NCI-H2081 (cell line): ENCODE measurements at places on chromosomes 13 and 19.

DNA sequence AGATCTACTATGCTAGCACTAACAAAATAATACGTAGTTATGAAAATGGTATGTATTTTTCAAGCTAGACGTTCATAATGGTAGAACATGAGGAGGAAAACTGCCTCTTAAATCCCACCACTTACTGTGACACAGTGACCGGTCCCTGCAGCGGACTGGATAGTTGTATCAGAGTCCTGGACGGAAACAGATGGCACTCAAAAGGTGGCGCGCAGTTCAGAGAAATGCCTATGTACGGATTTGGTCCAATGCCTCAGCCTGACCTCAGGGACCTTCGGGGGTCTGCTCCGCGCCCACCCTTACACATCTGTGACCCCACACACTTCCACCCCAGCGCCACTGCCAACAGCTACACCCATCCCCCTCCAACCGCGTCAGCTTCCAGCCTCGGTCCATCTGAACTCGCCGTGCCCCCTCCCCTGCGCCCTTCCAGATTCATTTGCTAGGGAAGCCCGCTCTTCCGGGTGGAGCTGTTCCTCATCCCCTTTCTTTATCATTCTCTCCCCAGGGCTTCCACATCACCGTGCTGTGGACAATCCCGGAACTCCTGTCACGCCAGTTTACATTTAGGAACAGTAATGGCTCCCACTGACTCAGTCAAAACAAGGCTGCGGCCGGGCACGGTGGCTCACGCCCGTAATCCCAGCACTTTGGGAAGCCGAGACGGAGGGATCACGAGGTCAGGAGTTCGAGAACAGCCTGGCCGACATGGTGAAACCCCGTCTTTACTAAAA is 792 bp upstream of the LENG8 start:
- peak; percentile 17 for DNase-seq

DNA sequence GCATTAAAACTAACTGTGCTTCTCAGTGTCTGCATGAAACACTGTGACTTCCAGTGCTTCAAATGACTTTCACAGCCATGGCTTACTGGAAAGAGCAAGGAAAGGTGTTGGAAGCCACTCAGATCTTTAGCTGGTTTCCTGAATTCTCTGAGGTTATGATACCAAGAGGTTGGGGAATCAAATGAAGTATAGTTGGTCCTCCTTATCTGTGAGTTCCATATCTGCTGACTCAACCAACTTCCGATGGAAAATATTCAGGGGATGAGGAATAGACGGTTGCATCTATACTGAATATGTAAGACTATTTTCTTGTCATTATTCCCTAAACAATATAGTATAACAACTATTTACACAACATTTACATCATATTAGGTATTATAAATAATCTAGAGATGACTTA is 32.4 kb downstream of the EPSTI1 start:
- no peak for DNase-seq

GRCh38 chr13:35342440-35342839 is 134.0 kb downstream of the MAB21L1 start:
- DNase-seq = no peak

DNA sequence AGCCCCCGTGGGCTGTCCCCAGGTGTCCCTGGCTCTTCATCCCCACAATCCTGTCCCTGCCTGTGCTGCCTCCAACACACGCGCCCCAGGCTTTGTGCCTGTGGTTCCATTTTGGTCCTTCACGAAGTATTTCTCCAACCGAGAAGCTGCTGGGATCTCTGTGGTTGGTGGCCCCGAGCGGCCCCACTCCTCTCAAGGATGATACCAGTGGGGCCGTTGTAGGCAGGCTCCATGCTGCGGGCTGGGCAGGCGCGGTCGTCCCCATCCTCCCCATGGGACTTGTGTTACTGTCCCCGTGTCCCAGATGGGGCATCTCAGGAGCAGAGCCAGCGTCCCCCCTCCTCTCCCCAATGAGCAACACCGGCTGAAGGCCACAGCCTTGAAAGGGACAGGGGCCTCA is 3.7 kb upstream of the ZNF554 start:
- DNase-seq = no peak

GRCh38 chr19:35013820-35014754 is 14.0 kb downstream of the GRAMD1A start:
- no peak for DNase-seq

DNA sequence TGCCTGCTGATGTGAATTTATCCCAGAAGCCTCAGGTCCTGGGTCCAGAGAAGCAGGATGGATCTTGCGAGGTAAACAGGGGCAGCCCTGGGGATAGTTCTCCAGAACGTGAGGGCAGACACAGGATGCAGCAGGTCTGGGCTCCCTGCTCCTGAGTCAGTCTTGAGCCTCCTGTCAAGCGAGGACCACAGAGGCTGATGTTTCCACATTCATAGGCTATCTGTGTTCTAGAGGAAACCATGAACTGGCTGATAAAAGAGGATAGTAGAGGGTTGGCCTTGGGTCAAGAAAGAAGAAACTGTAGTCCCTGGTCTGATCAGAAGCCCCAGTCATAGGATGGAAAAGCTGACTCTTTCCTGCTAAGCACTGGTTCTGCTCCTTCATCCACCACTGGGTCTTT is 2.2 kb downstream of the ZNF175 start:
- no peak for DNase-seq

DNA sequence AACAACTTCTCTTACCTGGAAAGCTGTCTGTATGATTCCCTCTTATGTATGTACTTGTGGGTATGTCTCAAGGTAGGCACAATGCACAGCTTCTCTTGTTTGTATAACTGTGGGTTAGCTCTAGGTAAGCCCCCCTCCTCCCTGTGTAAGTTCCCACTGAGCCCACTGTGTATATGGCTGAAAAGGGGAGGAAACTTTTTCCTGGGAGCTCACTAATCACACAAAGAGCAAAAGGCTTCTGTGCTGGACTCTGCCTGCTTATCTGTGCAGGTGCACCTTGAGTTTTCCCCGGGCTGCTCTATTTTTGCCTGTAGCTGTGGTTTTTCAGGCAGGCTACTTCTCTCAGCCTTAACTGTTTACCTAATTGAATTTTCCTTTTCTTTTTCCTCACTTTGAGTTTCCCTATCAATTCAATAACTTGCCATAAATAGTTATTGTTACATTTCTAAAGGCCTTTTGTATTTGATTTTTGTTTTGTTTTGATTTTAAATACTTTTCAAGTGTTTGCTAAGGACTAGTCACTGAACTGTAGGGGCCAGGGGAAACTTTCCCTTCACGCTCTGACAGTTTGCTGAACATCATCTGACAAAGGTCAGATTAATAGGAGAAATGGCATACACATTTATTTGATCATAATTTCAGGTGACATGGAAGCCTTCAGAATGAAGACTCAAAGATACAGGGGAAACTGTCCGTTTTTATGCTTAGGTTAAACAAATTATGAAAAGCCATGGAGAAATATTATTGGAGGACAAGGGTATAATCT is 423.5 kb upstream of the ATXN8OS start:
- DNase-seq = no peak

DNA sequence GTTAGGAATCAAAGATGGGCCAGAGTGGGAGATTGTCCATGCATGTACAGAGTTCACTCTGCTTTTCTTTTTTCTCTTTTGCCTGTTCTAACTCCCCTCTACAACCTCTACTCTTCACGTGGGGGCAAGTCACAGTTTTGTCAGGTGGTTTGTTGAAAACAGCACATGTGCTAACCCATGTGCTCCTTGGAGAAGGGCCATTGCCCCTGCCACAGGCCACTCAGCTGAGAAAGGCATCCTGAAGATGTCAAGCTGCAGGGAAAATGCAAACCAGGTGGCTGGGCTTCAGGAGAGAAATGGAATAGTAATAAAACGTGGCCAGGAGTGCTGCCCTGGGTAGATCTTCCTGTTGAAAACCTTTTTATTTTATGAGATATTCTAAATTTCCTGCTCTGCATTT is 35.3 kb upstream of the SLC10A2 start:
- DNase-seq = no peak

DNA sequence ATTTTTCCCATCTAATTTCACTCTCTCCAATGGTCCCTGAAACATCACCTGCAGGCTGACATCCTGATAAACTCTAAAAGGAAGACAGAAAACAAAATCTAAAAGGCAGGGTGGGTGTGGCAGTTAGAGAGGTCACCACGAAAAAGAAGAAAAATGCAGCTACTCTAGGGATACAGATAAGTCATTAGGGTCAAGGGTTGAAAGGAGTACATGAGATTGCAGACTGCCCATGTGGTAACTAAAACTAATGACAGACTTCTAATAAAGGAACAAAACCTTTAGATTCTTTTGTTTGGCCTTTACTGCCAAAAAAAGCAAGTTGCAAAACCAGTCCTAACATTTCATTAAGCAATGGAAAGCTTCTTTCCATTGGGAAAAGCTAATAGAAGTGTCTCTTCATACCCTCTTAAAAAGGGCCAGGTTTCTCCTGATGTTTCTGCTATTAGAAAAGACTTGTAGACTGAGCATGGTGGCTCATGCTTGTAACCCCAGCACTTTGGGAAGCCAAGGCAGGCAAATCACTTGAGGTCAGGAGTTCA is 31.0 kb downstream of the THSD1 start:
- DNase-seq = no peak

- no peak for DNase-seq
Measured at GRCh38 chr19:52494518-52494917, 33.0 kb upstream of the ZNF808 start.

DNA sequence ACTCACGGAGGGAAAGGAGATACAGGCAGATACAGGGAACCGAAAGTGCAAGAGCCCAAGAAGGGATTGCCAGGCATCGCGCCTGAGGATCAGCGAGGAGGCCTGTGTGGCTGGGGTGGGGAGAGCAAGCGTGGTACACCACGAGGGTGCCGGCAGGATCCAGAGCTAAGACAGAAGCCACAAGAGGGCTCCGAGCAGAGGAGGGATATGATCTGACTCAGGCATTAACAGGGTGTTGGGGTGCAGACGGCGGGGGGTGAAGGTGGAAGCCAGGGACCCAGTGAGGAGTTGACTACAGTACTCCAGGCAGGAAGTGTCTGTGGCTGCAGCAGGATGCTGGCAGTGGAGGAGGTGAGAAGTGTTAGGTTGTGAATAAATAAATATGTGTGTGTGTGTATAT is 5.4 kb upstream of the PPP1R37 start:
- no peak for DNase-seq

DNA sequence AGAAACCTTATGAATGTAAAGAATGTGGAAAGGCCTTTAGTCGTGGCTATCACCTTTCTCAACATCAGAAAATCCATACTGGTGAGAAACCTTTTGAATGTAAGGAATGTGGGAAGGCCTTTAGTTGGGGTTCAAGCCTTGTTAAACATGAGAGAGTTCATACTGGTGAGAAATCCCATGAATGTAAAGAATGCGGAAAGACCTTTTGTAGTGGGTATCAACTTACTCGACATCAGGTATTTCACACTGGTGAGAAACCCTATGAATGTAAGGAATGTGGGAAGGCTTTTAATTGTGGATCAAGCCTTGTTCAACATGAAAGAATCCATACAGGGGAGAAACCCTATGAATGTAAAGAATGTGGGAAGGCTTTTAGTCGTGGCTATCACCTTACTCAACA is 20.8 kb downstream of the ZNF283 start:
- DNase-seq = no peak

GRCh38 chr19:16417660-16418596 is 53.8 kb downstream of the EPS15L1 start:
- peak; percentile 38 for DNase-seq

DNA sequence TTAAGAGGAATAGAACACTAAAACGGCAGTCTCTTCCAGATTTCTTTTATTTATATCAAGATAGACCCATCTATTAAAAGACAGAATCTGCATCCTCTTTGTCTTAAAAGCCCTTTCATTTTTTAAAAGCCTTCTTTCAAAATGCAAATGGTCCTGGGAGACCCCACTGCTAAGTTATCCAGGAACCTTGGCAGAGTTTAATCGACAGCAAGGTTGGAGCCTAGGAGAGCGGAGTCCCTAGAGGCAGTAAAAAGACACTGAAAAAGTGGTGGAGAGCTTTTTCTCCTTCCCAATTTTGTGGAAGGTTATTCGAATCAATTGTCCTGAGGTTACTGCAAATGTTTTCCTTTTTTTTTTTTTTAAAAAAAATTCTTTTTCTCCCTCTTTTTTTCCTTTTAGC is 294.7 kb downstream of the NALCN start:
- no peak for DNase-seq

DNA sequence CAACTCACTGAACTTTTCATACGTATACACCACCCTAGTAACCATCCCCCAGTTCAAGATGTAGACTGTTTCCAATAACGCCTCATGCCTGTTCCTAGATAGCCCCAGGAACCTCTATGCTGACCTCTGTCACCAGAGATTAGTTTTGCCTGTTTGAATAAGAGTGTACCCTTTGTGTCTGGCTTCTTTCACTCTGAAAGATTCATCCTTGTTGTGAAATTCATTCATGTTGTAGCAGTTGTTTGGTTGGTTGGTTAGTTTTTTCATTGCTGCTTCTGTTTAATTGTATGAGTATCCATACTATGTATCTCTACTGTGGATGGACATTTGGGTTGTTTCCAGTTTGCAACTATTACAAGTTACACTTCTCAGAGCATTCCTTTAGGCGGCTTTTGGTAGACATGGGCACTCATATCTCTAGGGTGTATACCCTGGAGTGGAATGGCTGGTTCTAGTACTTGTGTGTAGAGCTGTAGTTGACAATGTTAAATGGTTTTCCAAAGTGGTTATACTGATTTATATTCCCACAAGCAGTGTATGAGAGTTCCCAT is 1.6 kb downstream of the RNASEH2B start:
- DNase-seq = no peak

DNA sequence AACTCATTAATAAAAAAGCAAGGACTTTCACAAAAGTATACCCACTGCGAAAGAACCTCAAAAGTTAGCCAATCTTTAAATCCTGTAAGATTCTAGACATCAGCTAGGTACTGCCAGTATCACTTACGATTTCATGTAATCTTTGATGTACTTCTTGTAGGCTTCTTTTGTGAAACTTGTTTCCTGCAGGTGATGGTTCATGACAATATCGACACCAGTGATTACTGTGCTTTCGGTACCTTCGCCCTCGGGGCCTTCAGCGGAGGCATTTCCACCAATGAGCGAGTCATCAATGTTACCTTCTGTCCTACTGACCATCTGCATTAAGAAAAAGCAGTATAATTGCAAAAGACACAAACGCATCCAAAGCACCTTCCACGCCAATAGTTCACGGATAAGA is 1.1 kb downstream of the TPT1 start:
- peak; percentile 7 for DNase-seq

DNA sequence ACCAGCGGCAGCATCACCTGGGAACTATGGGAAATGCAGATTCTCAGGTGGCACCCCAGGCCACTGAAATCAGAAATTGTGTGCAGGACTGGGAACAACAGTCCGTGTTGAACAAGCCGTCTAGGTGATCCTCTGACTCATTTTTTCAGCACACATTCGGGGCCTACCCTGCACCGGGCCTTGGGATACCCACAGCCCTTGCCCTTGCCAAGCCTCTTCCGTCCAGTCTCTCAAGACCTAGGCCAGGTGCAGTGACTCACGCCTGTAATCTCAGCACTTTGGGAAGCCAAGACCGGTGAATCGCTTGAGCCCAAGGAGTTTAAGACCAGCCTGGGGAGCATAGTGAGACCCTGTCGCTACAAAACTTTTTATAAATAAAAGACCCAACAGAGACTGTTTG is 18.3 kb downstream of the TGFB1 start:
- no peak for DNase-seq

- no peak for DNase-seq
Measured at GRCh38 chr13:99566125-99567083, 65.1 kb downstream of the TM9SF2 start.

- no peak for DNase-seq
Measured at GRCh38 chr13:31775686-31776085, 36.4 kb downstream of the RXFP2 start.

GRCh38 chr13:42364613-42365000 is 92.7 kb downstream of the AKAP11 start:
- DNase-seq = no peak

GRCh38 chr13:26980099-26981031 is 191.2 kb downstream of the USP12 start:
- DNase-seq = no peak

- no peak for DNase-seq
Measured at GRCh38 chr19:16976446-16976845, 50.2 kb downstream of the CPAMD8 start.
